ENCODE measurements at places on chromosomes 3 and 15. TPM values are rescaled to one million over a fixed set of nuclear protein-coding genes. Genes with fewer than 3 reads are reported as not detected.
A peak's percentile ranks its signal among the peaks of the same experiment; 100 is the strongest.

DNA sequence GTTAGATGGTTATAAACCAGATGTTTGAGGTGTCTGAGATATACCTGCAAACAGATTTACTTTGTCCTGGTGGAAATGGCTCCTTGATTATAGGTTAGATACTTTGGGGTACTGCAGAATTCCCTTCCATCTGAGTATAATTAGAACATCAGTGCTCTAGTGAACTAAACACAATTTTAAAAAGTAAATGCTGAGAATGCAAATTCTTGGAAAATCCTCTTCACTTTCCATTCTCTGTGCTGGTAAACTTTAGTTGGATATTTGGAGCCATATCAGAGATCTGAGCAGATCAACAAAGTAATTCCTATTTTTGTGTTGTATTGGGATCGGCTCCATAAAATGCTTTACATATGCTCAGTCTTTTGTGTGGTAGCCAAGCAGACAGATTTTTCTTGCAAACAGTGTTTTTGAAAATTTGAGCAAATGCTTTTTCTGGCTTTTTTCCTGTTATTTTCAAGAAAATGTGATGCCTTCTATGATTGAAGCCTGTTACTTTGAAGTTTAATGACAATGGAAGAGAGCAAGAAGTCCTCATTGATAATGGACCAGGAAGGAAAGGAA is 37.9 kb upstream of the KCNH8 start:
- H3K27ac ChIP-seq, result no peak overlapping the region
- no peaks in the 10 kb centered on the region for H3K27me3 ChIP-seq
- no peaks in the 10 kb centered on the region for H3K36me3 ChIP-seq
- no peaks in the 10 kb centered on the region for H3K4me1 ChIP-seq
- no peak overlapping the region for H3K4me3 ChIP-seq

DNA sequence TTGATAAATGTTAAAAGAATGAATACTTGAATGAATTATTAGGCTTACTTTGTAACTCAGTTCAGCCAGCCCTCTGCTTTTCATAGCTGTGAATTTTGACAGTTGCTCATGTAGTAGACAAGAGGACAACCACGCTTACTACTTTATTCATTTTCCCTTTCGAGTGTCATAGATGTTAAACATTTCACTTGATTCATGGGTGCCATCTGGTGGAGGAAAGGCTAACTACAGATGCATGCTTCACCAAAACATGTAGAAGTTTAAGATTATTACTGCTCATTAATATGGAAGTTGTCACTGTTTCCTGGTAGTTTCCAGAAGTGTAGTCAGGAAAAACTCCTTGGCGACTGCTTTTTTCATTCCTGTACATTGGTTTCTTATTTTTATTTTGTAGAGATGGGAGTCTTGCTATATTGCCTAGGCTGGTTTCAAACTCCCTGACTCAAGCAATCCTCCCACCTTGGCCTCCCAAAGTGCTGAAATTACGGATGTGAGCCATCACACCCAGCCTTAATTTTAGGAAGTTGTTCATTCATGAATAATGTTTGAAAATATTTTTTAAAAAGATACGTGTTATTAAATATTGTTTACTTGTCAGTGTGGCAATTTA is 163.2 kb downstream of the B3GALNT1 start:
- no peaks in the 10 kb centered on the region for H3K36me3 ChIP-seq
- 0 out of 2 replicates have a peak, but pooled peaks cover 2% of the 10 kb centered on the region for H3K27me3 ChIP-seq
- no peak overlapping the region for H3K27ac ChIP-seq
- no peaks in the 10 kb centered on the region for H3K4me1 ChIP-seq
- H3K4me3 ChIP-seq, result no peak overlapping the region

DNA sequence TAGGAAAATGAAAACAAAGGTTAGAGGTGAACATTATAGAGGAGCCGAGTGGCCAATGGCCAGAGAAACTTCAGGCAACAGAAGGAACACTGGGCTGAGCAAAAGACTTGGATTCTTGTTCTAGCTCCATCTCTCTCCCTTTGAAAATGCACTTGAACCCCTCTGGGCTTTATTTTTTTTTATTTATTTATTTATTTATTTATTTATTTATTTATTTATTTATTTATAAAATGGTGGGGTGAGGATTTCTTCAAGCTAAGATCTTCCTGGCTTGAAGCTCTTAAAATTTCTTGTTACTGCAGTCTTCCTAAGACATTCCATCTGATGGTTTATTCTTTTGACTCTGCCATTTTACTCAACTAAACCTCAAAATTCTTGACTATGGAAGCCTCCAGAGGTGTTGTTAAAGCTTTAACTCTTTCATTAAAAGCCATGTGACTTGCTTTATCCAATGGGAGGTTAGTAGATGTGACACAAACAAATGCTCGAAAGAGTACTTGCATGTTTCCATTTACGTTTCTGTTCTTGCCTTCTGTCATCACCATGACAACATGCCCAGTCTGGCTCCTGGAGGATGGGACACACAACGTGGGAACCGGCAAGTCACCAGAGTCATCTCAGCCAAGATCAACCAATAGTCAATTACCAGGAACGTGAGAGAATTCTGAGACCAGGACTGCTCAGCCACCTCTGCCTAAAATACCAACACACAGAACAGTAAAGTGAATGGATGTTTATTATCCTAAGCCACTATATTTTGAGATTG is 325.2 kb upstream of the CTNNB1 start:
- H3K27ac ChIP-seq, result no peak overlapping the region
- DNase-seq, result no peak
- peaks cover 29% of the 10 kb centered on the region for H3K4me1 ChIP-seq
- H3K4me3 ChIP-seq, result no peak overlapping the region
- H3K36me3 ChIP-seq, result no peaks in the 10 kb centered on the region
- no peaks in the 10 kb centered on the region for H3K27me3 ChIP-seq

- H3K4me3 ChIP-seq, result no peak overlapping the region
- no peak overlapping the region for H3K27ac ChIP-seq
- H3K27me3 ChIP-seq, result no peaks in the 10 kb centered on the region
- no peak for DNase-seq
These were observed 164.6 kb downstream of the SUCLG2 start for GRCh38 chr3:67489816-67490215.

GRCh38 chr3:172515130-172515918 is 7.9 kb downstream of the TNFSF10 start:
- H3K27me3 ChIP-seq, result no peaks in the 10 kb centered on the region
- H3K27ac ChIP-seq, result peak overlapping the region; percentile 50
- peaks cover 52% of the 10 kb centered on the region for H3K4me1 ChIP-seq
- H3K4me3 ChIP-seq, result no peak overlapping the region

- H3K27ac ChIP-seq, result no peak overlapping the region
- no peaks in the 10 kb centered on the region for H3K36me3 ChIP-seq
- H3K27me3 ChIP-seq, result no peaks in the 10 kb centered on the region
- no peak overlapping the region for H3K4me3 ChIP-seq
- no peak for DNase-seq
These were observed 59.1 kb upstream of the CA12 start for GRCh38 chr15:63440756-63441155.

DNA sequence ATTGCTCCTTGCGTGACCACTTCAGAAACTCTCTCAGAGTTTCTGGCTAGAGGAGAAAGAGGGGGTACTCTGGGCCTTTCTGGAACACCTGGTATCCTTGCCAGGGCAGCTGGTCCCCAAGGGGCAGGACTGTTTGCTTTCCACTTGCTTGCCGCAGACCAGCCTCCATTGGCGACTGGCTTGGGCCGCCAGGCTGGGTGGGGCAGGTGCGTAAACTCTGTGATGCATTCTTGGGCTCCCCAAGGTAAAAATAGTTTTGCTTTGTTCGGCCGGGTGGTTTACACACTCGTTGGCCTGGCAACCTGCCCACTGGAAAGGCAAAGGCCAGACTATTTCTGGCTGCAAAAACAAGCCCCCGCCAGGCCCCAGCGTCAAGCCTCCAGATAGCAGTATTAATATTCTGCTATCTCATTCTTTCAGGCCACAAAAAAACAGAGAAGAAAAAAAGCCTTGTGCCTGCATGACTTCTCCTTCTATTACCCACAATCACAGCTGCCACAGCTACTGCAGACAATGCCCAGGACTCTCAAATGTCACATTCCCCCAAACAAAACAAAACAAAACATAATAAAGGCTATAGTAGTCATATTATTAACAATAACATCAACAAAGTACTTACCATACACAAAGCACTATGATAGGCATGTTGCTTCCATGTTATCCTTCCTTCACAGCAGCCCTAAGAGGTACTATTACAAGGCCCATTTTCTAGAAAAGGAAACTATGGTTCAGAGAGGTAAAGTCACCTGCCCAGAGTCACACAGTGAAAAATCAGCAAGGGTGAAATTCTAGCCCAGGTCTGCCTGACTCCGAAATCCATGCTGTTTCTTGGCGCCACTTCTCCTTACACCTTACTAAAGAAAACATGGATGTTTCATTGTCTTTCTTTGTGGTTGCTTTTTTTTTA is 14.0 kb upstream of the SSUH2 start:
- H3K36me3 ChIP-seq, result no peaks in the 10 kb centered on the region
- no peaks in the 10 kb centered on the region for H3K27me3 ChIP-seq
- no peak overlapping the region for H3K4me3 ChIP-seq
- DNase-seq, result peak; percentile 47

DNA sequence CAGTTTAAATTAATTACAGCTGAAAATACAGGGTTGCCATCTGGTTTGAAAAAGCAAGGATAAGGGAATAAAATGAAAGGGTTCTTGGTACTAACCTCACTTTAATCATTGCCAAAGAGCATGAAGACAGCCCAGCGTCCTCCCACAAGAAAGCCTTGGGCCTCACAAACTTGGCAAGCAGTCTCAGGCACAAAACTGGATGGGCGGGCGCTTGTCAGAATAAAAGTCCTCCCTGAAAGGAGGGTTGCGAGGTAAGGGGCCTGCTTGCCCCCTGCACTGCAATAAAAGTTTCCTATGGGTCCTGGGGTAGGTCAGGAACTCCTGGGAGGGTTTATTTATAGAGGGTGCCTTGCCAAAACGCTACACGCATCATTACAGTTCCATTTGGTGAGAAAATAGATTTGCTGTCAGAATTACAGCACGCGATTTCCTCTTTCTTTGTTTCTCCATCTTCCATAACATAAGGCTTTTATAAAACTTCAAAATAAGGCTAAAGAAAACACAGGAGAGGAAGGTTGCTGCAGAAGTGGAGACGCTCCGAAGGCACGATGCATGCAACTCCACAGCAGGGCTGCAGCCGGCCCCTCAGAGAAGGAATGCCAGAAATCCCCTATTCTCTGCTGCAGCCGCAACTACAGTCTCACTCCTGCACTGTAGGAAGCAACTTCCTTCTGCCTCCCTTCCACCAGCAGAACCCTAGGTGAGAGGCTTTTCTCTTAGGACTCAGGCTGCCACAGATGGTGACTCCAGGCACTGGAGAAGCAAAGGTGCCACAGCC is 61.3 kb downstream of the VGLL4 start:
- peak; percentile 63 for DNase-seq
- peak overlapping the region; percentile 16 for H3K4me3 ChIP-seq
- peak overlapping the region; percentile 47 for H3K27ac ChIP-seq
- H3K27me3 ChIP-seq, result no peaks in the 10 kb centered on the region

- no peaks in the 10 kb centered on the region for H3K27me3 ChIP-seq
- no peak for DNase-seq
- H3K36me3 ChIP-seq, result no peaks in the 10 kb centered on the region
- no peaks in the 10 kb centered on the region for H3K4me1 ChIP-seq
These were observed 42.6 kb upstream of the TP63 start for GRCh38 chr3:189588475-189589178.

DNA sequence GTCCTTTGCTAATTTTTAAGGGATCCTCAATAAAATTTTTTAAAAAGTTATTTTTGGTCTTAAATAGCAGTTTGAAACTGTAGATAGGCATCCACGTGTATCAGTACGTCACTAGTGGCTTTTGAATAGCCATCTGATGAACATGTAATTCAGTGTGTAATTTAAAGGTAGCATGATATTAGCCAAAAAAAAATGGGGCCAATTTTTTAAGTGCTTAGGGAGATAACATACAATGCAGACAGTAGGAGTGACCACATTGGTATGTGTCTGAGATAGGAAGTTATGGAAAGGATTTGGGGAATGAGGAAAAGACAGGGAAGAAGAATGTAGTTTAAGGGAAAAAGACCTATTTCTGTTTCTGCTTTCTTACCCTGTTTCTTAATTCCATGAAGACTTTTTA is 2.5 kb downstream of the AP4E1 start:
- H3K27me3 ChIP-seq, result no peaks in the 10 kb centered on the region
- peaks cover 18% of the 10 kb centered on the region for H3K4me1 ChIP-seq
- H3K27ac ChIP-seq, result peak overlapping the region; percentile 89
- H3K4me3 ChIP-seq, result no peak overlapping the region
- DNase-seq, result no peak

- DNase-seq, result no peak
- no peak overlapping the region for H3K4me3 ChIP-seq
- no peaks in the 10 kb centered on the region for H3K27me3 ChIP-seq
- H3K36me3 ChIP-seq, result no peaks in the 10 kb centered on the region
These were observed 462.1 kb downstream of the C3orf38 start for GRCh38 chr3:88611826-88612326.

- H3K27me3 ChIP-seq, result no peaks in the 10 kb centered on the region
- H3K4me1 ChIP-seq, result peaks cover 40% of the 10 kb centered on the region
- H3K27ac ChIP-seq, result peak overlapping the region; percentile 83
- H3K4me3 ChIP-seq, result no peak overlapping the region
- peak; percentile 95 for DNase-seq
- peaks cover 14% of the 10 kb centered on the region for H3K36me3 ChIP-seq
These were observed 31.7 kb downstream of the ATP2C1 start for GRCh38 chr3:130925628-130926027.

DNA sequence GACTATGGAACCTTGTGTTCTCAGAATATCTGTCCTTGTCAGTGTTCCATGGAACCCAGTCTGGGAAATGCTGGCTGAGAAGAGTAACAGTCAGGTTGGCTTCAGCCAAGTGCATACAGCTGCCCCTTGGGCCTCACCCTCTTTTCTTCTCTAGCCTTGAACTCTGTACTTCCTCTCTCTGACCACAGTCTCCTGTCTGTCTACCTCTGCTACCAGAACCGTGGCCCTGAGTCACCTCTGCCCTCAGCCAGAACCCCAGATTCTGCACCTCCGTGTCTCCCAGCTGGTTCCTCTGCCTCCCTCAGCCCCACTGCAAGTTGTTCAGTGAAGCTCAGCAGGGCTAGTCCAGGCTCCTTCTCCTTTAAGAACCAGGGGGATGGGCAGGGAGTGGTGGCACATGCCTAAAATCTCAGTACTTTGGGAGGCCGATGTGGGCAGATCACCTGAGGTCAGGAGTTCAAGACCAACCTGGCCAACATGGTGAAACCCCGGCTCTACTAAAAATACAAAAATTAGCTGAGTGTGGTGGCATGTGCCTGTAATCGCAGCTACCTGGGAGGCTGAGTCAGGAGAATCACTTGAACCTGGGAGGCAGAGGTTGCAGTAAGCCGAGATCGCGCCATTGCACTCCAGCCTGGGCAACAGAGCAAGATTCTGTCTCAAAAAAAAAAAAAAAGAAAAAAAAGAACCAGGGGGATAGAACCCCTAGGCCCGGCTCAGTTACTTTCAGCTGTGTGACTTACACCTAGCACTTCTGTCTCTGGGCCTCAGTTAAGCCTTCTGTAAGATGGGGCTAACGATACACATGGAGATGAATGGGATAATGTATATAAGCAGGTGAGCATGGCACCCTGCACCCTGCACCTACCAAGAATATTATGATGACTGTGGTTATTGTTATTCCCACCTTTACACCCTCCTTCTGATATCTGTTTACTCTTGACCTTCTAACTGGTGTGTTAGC is 24.3 kb upstream of the TATDN2 start:
- H3K4me3 ChIP-seq, result no peak overlapping the region
- peaks cover 14% of the 10 kb centered on the region for H3K4me1 ChIP-seq
- no peak overlapping the region for H3K27ac ChIP-seq
- H3K36me3 ChIP-seq, result peaks cover 10% of the 10 kb centered on the region
- no peak for DNase-seq

GRCh38 chr3:169071003-169071402 is 592.5 kb downstream of the MECOM start:
- H3K4me3 ChIP-seq, result no peak overlapping the region
- peaks cover 10% of the 10 kb centered on the region for H3K4me1 ChIP-seq
- no peak for DNase-seq
- H3K36me3 ChIP-seq, result no peaks in the 10 kb centered on the region
- H3K27ac ChIP-seq, result no peak overlapping the region

NR2E3 gene
- not detected for total RNA-seq

MGLL gene
- 31.9 TPM for total RNA-seq

BDH1 gene
- total RNA-seq, result 7.9 TPM

RTP4 gene
- total RNA-seq, result 3.1 TPM

MAGEL2 gene
- not detected for total RNA-seq

SLC22A14 gene
- not detected for total RNA-seq

Measured in SJSA1 (cell line).